ENCODE measurements at places on chromosomes 4 and X. TPM values are rescaled to one million over a fixed set of nuclear protein-coding genes. Genes with fewer than 3 reads are reported as not detected.

GRCh38 chr4:40980318-40980883 is 230.6 kb downstream of the NSUN7 start:
- DNase-seq, result no peak

DNA sequence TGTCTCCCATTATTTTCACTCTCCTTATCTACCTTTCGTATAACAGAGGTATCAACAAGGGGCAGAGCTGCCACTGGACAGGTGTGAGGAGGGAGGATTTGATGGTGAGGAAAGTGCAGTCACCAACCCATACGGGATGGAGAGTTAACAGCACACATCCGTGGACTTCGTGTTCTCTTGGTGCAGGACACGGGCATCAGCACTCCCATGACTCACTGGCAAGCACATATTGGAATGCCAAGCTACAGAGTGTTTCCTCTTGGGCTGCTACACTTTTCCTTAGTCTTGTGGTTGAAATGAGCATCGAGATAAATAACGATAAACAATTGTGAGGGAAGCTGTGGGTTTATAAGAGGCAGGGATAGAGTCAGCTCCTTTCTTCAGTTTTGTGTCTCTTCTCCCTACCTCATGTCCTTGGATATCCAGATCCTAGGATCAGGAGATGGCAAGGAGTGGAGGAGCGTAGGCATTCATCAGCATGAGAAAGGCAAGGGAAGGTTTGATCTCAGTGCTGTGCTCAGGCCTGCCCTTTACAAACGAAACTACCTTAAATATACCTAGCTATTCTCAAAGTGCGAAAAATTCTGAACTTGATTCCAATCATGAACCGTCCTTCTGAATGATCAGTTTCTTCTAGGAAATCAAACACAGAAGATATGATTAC is 96.3 kb downstream of the ZNF827 start:
- peak; percentile 57 for DNase-seq

Gene FREM3
- not detected for total RNA-seq

GRCh38 chrX:30643313-30643821 is 9.9 kb upstream of the GK start:
- no peak for DNase-seq

- no peak for DNase-seq
Observed at GRCh38 chrX:15985937-15986336, 131.3 kb upstream of the AP1S2 start.

DNA sequence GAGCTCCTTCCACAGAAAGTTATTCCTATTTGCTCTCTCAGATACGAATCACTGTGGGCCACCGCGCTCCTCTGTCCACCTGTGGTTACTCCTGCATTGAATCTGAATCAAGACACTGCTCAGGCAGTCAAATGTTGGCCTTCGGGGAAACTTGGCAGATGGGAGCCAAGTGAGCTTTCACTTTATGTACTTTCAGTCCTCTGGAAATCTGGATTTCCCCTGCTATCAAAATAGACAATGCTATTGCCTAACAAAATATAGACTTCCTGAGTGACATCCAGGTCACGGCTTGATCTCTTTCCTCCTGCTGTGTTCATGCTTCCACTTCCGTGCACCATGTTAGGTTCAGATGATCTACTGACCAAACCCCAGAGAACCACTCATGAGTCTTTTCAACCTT is 43.8 kb downstream of the FHL1 start:
- no peak for DNase-seq

Gene TLR7
- total RNA-seq, result not detected

- no peak for DNase-seq
Observed at GRCh38 chrX:144586756-144587155, 660.5 kb upstream of the SPANXN1 start.

DNA sequence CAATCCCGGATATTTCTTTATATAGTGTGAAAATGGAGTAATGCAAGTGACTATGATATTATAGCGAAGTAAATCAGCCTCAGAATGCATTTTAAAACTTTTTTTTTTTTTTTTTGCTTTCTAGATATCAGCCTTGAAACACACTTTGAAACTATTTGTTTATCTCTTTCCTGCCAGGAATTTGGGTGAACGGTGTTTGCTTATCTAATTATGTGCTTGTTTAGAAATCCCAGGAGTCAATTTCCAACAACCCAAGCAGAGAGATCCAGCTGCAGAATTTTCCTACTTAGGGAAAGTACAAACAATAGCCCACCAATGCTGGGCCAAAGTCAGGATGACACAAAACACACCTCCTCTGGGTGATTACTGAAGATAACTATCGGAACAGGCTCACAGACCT is 958.8 kb downstream of the PCDH18 start:
- no peak for DNase-seq

Measured in H7 (cell line).